ENCODE measurements at places on chromosomes 6 and 20. TPM values are rescaled to one million over a fixed set of nuclear protein-coding genes. Genes with fewer than 3 reads are reported as not detected.

Gene TP53TG5
- not detected for total RNA-seq

GRCh38 chr6:15781333-15781732 lies 118.5 kb upstream of the DTNBP1 start:
- no peak for DNase-seq

Gene TCP11
- 0.60 TPM for total RNA-seq

Gene SLC52A3
- 1.9 TPM for total RNA-seq

DNA sequence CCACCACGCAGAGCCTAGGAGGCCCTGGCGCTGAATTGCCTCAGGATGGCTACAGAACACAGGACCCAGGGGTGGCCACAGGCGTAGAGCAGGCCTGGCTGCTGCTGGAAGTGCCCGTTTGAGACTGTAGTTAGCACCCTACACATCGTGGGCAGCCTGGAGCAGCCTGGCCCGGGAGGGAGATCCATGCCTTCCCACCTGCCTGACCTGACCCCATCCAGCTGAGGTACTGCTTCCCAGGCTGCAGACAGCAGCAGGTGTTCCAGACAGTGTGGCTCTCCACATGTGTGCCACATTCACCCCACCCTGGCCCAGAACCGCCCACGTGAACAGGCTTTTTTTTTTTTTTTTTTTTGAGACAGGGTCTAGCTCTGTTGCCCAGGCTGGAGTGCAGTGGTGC lies 20.9 kb upstream of the MAP1LC3A start:
- DNase-seq = no peak

DNA sequence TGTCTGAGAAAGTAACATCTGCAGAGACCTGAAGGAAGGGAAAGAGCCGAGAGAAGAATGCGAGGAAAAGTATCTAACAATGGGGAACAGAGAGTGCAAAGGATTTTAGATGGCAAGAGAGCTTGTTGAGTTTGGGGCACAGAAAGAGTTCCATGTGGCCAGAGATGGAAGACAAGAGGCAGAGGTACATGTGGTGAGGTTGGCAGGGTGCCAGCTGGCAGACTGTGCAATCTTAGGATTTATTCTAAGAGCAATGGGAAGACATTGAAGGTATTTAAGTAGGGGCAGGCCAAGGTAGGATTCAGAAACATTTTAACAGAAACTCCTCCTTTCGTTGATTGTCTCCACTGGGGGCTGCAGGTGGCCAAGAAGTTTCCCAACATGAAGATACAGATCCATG lies 20.4 kb upstream of the LBP start:
- no peak for DNase-seq

DNA sequence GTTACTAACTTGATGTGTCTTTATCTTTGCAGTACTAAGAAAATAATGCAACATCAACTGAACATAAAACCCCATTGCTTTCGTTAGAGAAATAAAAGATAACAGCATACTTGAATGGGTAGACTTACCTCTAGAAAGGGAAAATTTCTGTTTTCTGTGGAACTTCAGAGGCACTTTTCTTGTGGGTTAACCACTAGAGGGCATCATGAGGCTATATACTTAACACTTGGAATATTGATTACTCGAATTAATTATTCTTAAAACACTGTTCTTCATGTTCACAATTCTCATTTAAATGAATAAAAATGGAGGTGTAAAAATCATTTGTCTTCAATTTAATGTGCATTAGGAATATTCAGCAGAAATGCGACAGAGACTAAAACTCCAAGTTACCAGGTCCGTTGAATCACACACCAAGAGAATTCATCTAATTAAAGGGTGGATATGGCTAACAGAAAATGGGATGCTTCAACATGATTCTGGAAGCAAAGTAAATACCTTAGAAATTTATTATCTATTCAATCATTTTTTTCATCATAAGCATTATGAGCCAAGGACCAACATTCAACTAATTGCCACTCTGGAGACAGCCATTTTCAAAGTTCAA lies 330.8 kb upstream of the PREP start:
- DNase-seq = peak; percentile 56

DNA sequence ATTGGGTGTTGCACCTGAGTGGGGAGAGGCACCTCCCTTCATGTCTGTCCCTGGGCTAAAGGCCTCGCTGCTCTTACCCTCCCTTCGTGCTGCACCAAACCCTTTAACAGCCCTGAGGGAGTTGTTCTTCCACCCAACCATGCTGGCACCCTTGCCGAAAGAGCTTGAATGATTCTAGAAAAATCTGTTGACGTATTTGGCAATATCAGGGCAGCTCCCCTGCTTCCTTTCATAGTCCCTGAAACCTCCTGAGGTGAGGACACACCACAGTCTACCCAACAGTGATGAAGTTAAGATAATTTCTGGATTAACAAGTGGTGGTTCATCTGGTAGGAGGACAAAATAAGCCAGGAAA lies 15.3 kb downstream of the CD83 start:
- DNase-seq = no peak

- DNase-seq = no peak
Observed at GRCh38 chr20:25503936-25504335, 81.4 kb downstream of the NINL start.

- no peak for DNase-seq
Observed at GRCh38 chr20:42556575-42556974, 633.1 kb downstream of the PTPRT start.

DNA sequence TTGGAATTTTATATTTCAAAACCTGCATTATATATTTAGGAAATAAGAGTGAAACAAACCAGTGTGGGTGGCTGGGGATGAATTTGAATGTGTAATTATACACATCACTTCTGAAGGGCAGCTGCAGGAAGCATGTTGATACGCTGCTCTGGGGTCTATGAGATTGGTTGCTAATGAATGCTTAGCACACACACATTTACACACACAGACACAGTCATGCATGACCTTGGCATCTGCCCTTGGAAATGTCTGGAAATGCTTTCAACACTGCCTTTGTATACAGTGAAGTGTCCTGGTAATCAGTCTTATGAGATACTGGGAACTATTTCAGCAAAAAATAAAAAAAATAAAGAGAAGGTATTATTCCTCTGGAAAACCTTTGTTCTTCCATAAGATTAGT lies 83.4 kb downstream of the ELOVL4 start:
- no peak for DNase-seq

GRCh38 chr6:137005073-137005472 lies 39.7 kb downstream of the IL20RA start:
- DNase-seq = no peak

DNA sequence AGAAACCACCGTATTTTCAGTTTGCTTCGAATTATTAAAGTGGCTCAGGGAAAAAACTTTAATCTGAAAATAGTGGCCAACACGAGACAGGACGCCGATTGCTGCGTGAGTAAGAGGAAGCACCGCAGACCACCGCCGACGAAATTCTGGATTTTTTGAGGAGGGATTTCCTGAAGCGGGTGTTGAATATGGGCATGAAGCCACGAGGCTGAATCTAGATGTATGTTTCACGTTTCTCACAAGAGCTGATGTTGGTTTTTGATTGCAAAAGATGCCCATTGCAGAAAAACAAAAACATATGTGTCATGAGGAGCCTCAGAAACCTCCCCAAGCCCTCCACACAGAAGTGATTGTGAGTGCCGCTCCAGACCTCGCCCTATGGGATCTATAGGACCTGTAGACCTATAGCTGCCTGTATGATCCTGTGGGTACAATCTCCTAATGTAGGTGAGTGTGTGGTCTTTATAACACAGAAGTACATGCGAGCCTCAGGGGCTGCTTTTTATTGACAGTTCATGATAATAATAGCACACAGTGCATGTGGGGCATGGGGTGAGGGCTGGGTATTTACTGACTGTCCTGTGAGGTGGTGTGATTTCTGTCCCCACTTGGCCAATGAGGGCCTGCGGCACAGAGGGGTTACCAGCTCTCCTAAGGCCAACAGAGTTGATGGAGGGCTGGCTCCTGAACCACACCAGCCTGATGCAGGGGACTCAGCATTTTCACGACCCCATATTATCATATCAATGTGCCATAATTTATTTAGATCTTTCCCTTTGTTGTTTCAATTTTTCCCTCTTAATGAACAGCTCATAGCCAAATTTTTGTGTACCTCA lies 243.9 kb downstream of the DLL1 start:
- DNase-seq = no peak

Gene FAM83C
- total RNA-seq = not detected

Gene LY6G6C
- total RNA-seq = not detected

- DNase-seq = no peak
Observed at GRCh38 chr6:150579611-150580010, 20.1 kb upstream of the PLEKHG1 start.

DNA sequence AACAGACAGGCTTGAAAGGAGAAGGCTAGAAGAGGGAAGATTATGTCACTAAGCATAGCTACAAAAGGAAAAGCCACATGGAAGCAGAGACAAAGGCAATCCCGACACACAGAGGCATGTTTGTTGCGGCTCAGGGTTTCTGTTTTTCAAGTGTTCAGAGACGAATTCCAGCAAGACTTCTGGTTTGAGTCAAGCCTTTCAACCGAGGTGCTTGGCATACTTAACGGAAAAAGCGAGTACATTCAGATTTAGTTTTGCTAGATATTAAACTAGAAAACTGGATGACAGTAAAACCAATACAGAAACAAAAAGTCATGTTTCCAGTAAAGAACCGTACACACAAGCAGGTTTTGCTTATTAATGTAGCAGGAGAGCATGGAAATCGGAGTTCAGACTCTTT lies 27.2 kb downstream of the MCUR1 start:
- DNase-seq = no peak

- DNase-seq = peak; percentile 31
Observed at GRCh38 chr6:16236009-16236501, 2.3 kb upstream of the GMPR start.

Gene RAB32
- total RNA-seq = 277 TPM

Gene POM121L2
- not detected for total RNA-seq

Gene DOK5
- under 0.01 TPM for total RNA-seq

DNA sequence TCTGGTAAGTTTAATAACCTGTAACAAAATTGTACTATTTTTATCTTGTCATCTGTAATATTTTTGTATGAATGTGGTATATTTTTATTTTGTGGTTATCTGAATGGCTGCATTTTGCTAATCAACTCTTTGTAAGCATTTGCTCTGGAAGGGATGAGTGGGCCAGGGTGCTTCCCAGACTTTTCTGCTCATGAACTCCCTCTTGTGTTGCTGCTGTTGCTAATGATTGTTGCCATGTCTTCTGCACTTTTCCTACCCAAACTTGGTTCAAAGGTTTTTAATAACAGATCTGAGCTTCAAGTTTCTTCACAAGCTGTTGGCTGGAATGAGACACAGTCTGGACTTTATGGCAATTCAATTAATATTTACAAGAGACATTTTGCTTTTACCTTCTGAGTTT lies 1005.7 kb downstream of the HACE1 start:
- DNase-seq = no peak

Gene EPHA7
- total RNA-seq = 0.87 TPM

GRCh38 chr6:93343476-93343875 lies 75.9 kb downstream of the EPHA7 start:
- no peak for DNase-seq

GRCh38 chr6:19713411-19713810 lies 123.8 kb upstream of the ID4 start:
- peak; percentile 70 for DNase-seq

DNA sequence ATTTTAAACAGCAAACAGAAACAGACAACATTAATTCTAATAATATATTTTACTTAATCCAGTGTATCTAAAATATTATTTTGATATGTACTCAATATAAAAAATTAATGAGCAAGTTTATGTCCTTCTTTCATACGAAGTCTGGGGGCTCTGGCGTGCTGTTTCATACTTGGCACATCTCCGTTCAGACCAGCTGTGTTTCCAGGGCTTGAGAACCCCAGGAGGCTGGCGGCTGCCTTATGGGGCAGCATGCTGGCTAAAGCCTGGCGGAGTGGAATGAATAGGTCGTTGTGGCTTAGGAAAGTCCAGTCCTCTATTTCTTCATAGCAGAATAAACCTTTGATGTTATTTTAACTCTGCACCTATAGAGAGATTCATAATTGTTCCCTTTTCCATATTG lies 43.3 kb downstream of the DUSP22 start:
- DNase-seq = no peak

DNA sequence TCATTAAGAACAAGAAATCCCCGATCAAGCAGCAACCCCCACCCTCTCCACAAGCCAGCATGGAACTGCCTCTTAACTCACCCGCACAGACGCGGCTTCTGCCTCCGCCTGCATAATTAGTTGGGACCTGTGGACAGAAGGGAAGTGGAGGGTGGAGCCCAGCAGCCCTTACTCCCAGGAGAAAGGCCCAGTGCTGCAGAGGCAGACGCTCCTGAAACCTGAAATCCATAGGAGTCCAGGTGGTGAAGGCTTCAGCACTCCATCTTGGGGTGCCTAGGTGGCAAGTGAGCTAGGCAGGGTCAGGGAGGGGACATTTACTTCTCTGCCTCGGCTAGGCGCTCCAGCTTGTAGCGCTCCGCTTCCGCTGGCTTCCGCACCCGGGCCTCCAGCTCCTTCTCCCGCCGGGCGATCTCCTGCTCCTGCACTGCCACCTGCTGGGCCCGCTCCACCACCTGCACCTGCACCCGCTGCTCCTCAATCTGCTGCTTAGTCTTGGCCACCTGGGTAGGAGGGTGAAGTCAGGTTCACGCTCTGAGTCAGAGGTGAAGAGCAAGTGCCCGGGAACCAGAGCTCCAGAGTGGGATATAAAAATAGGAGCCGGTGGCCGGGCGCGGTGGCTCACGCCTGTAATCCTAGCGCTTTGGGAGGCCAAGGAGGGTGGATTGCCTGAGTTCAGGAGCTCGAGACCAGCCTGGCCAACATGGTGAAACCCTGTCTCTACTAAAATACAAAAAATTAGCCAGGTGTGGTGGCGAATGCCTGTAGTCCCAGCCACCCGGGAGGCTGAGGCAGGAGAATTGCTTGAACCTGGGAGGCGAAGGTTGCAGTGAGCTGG lies 10.7 kb downstream of the TUBB start:
- DNase-seq = peak; percentile 78

Gene CST1
- total RNA-seq = not detected

Gene COL9A1
- not detected for total RNA-seq

- DNase-seq = peak; percentile 95
Observed at GRCh38 chr6:109867970-109868358, 110.1 kb upstream of the GPR6 start.

Gene COL9A3
- total RNA-seq = 0.35 TPM

Gene TEAD3
- 3.6 TPM for total RNA-seq

DNA sequence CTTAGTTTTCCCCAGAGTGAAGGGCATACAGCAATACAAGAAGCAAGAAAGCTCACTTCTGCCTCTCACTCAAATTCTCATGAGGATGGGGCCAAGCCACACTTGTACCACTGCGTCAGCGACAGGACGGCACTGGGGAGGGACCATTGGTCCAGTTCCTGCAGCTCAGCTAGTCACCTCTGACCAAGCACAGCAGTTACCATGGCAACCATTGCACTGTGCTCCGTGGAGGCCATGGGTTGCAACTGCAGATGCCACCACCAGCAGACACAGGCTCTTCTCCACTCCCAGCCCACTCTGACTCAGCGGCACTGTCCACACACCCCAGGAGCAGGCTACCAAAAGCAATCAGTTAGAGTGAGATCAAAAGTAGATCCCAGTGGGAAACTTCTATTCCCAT lies 441.1 kb upstream of the ARID1B start:
- DNase-seq = no peak

Data from renal cortical epithelial cell (primary cell).